ENCODE measurements at places on chromosomes 1 and 21.

- no peak for DNase-seq
Observed at GRCh38 chr1:210689826-210690225, 361.1 kb downstream of the HHAT start.

GRCh38 chr1:179951383-179952144 is 3.0 kb upstream of the CEP350 start:
- no peak for DNase-seq

- DNase-seq: no peak
Observed at GRCh38 chr1:10188133-10188650, 22.2 kb upstream of the KIF1B start.

DNA sequence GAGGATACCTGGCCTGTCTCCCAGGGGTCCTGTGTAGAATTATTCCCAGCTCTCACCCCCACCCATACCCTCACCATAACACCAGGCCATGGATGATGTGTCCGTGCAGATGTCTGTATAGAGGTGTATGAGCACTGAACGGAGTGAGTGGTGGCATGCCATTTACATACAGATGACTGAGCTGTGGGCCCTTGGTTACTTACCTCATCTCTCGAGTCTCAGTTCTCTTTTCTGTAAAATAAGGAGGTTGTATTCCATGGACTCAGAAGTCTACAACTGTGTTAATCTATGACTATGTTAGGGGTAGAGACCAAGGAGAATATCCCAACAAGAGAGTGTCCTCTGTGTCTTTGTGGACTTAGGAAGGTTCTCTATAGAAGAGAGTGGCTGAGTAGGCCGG is 65.6 kb upstream of the CD1D start:
- DNase-seq: no peak

- no peak for DNase-seq
Observed at GRCh38 chr1:169025412-169025811, 81.1 kb upstream of the ATP1B1 start.

GRCh38 chr1:152440635-152441471 is 26.8 kb upstream of the CRNN start:
- peak; percentile 63 for DNase-seq

DNA sequence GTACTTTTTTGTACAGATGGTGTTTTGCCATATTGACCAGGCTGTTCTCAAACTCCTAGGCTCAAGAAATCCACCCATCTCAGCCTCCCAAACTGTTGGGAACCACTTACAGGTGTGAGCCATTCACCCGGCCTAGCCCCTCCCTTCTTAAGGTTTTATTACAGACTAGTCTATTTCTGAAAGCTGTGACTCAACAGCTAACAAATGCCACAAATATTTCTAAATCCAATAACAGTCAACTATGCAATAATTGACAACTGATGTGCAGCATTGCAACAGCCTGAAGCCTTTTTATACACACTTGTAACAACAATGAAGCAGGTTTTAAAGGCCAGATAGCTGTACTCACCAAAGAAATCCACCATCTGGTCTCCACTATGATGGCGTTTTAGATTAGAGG is 51.4 kb downstream of the GRIK1 start:
- DNase-seq: no peak

DNA sequence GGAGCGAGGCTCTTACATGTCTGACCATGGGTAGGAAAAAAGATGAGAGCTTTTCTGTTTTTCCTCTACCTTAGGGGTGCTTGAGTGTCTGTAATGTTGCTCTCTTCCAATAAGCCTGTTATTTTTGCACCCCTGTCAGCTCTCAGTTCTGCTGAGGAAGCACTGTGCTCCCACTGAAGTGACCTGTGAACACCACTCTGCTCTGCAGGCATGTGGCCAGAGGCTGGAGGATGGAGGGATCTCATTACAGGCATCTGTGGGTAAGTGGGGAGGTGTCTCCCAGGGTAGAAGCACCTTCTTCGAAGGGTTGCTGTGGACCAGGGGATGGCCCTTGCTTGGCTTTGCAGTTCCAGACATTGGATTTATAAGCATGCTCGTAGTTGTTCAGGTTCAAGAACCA is 56.8 kb upstream of the RBM15 start:
- no peak for DNase-seq

DNA sequence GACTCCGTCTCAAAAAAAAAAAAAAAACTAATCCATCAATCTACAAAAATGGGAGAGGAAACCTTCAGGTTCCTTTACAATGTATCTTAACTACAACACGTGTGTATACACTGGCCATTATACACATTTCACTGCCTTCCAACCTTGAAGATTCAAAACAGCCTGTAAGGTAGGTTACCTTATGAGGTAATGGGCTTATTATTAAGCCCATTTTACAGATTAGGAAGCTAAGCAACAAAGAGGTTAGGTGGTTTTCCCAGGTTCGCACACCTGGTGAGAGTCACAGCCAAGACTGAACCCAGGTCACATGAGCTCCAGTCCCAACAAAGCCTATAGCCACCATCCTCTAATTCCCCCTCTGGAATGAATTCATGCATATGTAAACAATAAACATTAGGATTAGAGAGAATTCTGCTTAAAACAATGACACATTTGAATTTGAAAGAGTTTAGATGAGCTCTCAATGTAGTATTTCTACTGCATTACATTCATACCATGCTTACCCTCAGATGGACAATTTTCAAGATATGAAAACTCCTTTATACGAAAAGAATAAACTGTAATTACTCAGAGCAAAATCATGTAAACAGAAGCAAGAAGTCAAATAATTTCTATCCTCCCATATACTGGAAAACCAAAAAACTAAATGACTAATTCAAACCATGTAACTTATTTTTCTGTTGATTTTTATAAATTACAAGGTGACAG is 54.8 kb downstream of the EIF4G3 start:
- no peak for DNase-seq

DNA sequence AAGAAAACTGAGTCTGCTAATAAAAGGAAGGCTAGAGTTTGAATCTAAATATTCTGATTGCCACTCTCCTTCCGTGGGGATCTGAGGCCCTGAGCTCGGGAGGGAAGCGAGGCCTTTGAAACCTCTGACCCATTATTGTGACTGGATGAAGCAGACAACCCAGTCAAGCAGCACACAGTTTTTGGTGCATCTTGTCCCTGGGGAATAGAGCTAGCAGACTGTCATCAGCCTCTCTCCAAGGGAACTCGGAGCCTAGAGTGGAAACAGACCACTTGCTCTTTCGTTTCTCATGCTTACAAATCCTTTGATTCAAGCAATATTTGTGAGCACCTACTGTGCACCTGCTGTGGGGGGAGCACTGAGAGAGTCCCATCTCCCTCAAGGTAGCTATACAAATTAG is 133.2 kb upstream of the KLHDC7A start:
- DNase-seq: no peak

DNA sequence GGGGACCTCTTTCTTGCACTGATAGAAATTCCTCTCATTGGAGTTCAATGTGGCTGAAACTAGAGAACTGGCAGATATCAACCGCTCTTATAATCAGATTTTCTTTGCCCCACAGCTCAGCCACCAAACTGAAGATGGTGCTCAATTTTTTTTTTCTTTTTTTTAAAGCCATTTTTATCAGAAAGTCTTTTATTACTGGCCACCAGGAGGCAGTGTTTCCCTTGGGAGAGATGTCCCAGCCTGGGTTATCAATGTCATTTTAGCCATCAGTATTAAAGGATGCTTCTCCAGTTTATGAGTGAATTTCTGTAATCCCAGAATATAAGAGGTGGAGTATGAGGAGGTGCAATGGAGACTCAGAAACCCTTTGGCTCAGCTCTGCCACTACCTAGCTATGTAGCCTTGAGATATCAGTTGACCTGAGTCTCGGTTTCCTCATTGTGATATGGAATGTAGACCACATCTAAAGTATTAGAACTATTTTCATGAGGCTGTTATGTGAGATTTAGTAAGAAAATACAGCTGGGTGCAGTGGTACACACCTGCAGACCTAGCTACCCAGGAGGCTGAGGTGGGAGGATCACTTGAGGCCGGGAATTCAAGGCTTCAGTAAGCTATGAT is 27.6 kb downstream of the CD244 start:
- peak; percentile 24 for DNase-seq

- DNase-seq: no peak
Observed at GRCh38 chr1:63976006-63976405, 202.2 kb downstream of the ROR1 start.

GRCh38 chr1:107865627-107866026 is 99.4 kb downstream of the VAV3 start:
- DNase-seq: no peak

DNA sequence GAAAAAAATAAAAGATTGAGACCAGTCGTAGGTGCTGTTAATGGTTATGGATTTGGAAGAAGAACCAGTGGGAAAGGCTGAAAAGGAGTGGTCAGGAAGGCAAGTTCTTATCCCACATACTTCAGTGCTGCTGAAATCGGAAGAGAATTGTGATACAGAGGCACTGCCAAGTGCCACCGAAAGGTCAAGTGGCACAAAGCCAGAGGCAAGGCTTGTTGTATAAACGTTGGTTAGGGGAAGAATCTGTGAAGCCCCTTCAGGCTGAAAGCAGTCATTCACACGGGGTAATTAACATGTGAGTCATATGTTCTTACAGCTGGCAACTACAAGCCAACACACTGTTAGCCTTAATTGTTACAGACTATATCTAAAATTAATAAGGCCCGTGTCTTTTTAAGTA is 48.8 kb downstream of the ZBTB40 start:
- no peak for DNase-seq

- no peak for DNase-seq
Observed at GRCh38 chr1:58574816-58575215, 2.2 kb downstream of the TACSTD2 start.

GRCh38 chr21:35509001-35509704 is 460.1 kb upstream of the RUNX1 start:
- no peak for DNase-seq

DNA sequence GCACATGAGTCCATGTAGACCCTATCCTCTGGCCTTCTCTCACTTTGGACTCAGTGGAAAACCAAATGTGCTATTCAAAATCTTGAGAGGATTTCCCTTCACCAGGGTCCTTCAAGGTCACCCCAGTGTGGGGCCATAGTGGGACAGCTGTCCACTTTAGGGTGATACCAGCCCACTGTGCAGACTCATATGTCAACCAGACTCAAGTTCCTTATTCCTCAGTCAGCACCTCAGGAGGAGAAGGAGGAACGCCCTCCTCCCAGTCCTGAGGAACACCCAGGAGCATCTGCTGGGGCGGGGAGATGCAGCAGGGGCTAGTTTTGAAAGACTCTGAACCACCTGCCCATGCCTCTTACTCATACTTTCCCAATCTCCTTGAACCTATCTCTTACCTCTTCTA is 340.9 kb downstream of the MATN1 start:
- DNase-seq: no peak

GRCh38 chr1:75937034-75937433 is 4.8 kb upstream of the ASB17 start:
- no peak for DNase-seq

DNA sequence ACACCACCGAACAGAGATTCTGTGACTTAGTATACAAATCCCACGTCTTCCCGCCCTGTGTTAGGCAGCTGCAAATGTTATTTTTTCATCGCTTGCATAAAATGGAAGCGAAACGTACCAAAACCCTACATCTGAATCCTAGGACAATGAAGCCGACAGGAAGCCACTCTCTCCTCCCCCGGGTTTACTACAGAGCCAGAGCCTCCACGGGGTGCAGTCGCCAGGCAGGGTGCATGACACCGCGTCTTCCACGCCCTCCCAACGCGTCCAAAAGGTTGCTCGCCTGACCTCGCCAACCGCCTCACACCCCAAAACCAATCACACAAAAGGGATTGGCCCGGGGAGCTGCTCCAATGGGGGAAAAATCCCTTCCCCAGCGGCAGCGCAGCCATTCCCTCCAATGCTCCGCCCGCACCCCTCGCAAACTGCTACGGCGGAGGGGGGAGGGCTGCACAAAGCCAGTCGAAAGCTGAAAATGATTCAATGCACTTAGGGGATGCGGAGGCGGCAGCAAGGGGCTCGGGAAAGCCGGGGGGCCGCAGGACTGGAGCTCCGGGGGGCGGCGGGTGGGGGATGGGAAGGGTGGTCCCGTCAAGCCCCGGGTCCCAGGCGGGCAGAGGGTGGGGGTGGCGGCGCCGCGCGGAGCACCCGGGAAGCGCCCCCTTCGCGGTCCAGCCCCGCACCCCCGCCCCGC is 701 bp downstream of the CEP170 start:
- DNase-seq: peak; percentile 45

DNA sequence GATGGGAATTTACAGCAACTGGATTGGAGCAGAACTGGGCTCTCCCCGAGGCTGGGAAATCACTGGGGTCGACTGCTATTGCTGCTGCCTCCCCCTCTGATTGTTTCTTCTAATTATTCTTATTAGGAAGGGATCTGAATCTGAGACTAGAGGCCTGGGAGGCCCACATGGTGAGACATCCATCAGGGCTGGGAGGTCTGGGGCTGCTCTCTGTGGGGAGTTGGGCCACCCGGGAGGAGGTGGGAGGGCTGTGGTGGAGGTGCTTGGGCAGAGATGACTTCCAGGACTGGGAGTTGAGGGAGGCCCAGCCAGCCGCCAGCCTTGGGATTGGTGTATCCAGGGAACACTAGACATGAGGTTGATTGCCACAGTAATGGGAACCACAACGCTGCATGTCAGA is 247.9 kb downstream of the GRIK3 start:
- DNase-seq: no peak

DNA sequence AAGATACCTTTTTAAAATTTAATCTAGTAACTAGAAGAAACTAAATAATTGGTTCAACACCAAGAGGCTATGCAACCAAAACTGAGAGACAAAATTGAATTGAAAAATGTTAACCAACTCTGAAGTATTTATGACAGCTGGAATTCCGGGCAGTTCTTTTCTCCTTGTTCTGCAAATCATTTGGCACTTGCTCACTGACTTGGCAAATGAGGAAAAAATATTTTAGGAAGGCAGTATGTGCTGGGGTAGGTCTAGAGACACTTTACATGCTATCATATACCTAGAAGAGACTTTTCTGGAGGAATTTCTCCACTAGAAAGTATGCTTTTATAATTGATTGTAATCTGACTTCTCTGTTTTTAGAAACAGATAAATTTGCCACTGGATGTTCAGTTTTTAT is 22.1 kb upstream of the SH3D21 start:
- DNase-seq: no peak

DNA sequence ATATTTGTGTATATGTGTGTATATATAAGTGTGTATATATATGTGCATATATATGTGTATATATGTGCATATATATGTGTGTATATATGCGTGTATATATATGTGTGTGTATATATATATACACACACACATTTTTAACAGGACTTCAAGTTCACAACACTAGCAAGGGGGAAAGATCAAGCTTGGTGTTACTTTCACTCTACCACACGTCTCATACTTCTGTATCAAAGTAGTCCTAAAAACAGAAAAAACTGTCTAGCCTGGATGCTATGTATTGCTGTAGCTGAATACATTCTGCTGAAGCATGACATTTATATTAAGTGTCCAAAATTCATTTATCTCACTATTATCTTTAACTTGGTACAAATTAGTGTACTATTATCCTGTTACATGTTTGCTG is 17.9 kb upstream of the ATP6V1G3 start:
- no peak for DNase-seq

GRCh38 chr21:45470087-45470515 is 65.1 kb downstream of the COL18A1 start:
- no peak for DNase-seq

- DNase-seq: no peak
Observed at GRCh38 chr21:16473988-16474387, 744.2 kb downstream of the USP25 start.
